ENCODE measurements at places on chromosomes 2 and 18.

DNA sequence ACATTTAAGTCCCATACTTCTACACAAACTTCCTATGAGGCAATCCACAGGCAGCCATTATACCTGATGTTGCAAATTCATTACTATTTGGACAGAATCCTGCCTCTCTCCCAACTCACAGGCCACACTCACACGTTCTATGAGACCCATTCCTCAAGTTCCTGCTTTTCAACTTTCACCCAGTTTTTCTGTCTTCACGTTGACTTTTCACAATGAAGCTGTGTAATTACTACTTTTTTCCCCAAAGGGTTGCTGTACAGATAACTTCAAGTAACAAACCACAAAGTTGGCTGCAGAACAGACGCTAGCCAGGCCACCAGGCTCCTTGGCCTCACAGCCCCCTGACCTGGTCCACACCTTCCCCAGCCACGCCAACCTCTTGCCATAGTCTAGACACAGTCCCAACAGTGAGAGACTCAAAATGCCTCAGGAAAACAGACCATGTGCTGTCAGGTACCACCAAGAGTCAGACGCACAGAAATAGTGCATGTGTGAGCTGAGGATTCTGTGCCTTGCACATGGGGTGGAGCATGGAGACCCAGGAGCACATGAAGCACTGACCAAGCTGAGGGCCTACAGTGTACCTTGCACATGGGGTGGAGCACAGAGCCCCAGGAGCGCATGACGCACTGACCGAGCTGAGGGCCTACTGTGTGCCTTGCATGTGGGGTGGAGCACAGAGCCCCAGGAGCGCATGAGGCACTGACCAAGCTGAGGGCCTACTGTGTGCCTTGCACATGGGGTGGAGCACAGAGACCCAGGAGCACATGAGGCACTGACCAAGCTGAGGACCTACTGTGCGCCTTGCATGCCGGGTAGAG is 61.0 kb downstream of the EIPR1 start:
- DNase-seq: no peak

DNA sequence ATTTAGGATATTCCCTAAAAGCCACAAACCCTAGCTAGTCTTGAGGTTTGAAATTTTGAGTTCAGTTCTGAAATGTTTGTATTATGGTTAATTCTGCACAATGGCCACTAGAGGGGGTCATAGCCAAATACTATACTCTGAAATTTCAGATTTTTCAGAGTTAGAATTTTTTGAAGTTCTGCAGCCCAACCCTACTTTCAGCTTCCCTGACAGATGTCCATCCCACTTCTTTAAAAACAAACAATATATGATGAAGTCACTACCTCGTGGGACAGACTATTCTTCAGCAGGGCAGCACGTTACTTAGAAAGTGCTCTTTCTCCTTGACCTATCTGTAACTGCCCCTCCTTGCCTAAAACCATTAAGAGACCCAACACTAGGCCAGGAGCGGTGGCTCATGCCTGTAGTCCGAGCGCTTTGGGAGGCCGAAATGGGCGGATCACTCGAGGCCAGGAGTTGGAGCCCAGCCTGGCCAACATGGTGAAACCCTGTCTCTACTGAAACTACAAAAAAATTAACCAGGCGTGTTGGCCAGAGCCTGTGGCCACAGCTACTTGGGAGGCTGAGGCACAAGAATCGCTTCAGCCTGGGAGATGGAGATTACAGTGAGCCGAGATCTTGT is 48.2 kb upstream of the PAPOLG start:
- DNase-seq: no peak

- no peak for DNase-seq
Measured at GRCh38 chr2:63765117-63765516, 76.6 kb upstream of the UGP2 start.

- DNase-seq: no peak
Measured at GRCh38 chr2:88831071-88831791, 139.8 kb downstream of the RPIA start.

Measured in mesenteric fat pad (tissue), 1 donor.